ENCODE measurements at places on chromosomes 11 and 22. TPM values are rescaled to one million over a fixed set of nuclear protein-coding genes. Genes with fewer than 3 reads are reported as not detected.

Gene OR51A2
- not detected for polyA plus RNA-seq

Gene ZNF215
- polyA plus RNA-seq: 2.2 TPM

Gene RHOD
- 10.6 TPM for polyA plus RNA-seq

Gene SLC39A13
- 74.5 TPM for polyA plus RNA-seq

Gene TIMP3
- polyA plus RNA-seq: 116 TPM

Gene ISX
- 0.24 TPM for polyA plus RNA-seq

Gene OR52E8
- not detected for polyA plus RNA-seq

DNA sequence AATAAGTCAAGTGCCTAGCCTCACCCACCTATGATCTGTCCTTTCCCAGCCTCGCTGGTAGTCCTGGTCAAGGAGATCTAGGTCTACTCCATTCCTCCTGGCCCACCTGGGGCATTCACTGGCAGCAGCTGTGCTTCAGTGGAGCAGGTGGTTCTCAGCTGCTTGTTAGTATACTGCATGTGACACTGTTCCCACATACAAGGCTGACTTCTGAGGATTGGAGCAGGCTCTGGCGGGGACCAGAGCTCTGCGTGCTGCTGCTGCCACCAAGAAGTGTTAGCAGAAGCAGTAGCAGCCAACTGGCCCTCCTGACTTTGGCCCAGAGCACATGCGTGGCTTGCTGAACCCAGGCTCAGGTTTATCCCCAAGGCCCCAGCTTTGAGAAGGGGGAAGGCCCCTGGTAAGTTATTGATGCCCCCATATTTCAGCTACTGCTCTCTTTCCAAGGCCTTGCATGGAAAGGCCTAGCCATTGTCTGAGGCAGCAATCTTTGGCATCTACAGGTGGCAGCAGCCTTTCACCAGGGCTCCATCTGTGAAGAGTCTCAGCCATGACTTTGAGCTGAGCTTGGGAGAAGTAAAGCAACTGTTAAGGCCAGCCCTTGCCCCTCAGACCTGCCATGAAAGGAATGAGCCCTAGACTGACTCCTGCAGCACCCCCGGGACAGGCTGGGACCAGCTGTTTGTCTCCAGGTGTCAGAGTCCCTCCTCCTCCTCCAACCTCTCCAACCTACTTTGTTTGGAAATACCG is 26.5 kb downstream of the ARHGAP1 start:
- DNase-seq: no peak

DNA sequence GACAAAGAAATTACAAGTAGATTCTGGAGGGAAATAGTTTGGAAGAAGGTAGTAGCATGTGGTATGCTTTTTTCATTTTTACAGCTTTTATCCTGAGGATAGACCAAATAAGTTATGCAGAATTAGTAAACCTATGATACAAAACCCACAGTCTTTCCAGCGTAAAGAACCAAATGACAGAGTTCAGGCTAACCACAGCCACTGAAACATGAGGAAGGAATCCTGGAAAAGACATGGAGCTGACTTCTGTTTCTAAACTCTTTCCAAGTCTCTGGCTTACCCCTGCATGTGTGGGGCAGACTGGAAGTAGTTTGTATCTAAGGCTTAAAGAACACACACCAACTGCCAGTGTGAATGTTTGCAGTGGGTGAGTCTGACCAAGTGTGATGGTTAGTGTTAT is 258.4 kb upstream of the TENM4 start:
- DNase-seq: no peak

DNA sequence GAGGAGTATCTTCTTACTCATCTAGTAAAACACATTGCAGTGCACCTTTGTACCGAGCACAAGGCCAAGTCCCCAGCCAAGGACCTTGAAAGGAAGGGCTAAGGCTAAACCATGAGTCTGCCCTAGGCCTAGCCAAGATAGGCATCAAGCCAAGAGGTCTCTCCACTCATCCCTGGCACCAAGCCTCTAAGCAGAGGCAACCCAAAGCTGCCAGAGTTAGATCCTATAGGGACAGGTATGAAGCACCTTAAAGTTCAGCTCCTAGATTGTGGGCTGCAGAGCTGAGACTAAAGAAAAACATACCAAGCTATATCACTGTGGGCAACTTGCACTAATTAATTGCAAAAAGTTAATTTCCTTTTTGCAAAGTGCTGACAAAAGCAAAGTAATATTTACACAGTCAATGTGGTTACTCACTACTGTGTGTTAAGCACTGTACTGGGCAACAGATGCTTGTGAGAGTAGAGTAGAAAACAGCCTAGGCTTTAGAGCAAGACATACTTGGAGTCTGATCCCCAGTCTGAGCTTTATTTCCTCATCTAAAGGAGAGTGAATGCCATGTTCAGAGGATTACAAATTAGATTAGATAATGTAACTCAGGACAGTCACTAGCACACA is 7.2 kb downstream of the COA4 start:
- DNase-seq: no peak

GRCh38 chr11:105696000-105696399 is 86.1 kb downstream of the GRIA4 start:
- DNase-seq: no peak

- peak; percentile 29 for DNase-seq
Measured at GRCh38 chr11:131408025-131408640, 37.7 kb downstream of the NTM start.

DNA sequence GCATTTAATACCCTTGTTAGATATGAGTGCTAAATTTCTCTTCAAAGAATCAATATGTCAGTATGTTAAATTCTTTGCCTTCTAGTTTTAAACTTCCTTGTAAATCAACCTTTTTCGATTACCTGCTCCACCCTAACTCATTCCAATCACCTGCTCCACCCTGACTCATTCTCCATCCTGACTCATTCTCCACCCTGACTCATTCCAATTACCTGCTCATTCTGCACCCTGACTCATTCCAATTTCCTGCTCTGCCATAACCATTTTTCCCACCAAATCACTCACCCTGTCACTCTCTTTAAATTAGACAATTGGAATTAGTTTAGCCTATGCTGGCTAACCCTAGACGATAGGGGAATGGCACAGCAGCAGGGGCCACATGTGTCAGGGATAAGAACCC is 519.5 kb upstream of the LRRC4C start:
- DNase-seq: no peak

- DNase-seq: no peak
Measured at GRCh38 chr11:115452241-115452640, 52.0 kb downstream of the CADM1 start.

GRCh38 chr11:118679483-118679882 is at the start of gene TREH:
Gene TREH, minus strand, starts transcription at chr11:118679650. Its CDS starts 23 bp downstream, at chr11:118679627.
- DNase-seq: no peak

GRCh38 chr22:46728470-46728869 is 9.6 kb downstream of the CERK start:
- DNase-seq: no peak

DNA sequence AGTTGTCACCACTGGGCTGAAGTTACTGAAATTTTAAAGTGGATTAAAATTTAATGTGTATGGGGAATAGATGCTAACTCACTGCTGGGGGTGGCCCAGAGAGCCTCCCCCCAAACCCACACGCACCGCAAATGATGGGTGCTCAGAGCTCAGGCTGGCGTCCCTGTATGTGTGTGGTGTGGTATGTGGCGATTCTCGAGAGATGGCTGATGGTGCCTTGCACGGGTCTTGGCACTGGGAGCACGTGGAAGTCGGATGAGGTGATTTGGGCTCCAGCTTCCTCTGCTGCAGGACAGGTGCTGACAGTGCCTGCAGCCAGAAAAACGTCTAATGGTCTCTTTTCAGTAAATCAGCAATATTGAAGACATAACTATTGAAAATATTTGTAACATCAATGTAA is 1473.3 kb downstream of the TBC1D22A start:
- DNase-seq: no peak

- DNase-seq: no peak
Measured at GRCh38 chr22:38754751-38755154, 1.0 kb downstream of the SUN2 start.

DNA sequence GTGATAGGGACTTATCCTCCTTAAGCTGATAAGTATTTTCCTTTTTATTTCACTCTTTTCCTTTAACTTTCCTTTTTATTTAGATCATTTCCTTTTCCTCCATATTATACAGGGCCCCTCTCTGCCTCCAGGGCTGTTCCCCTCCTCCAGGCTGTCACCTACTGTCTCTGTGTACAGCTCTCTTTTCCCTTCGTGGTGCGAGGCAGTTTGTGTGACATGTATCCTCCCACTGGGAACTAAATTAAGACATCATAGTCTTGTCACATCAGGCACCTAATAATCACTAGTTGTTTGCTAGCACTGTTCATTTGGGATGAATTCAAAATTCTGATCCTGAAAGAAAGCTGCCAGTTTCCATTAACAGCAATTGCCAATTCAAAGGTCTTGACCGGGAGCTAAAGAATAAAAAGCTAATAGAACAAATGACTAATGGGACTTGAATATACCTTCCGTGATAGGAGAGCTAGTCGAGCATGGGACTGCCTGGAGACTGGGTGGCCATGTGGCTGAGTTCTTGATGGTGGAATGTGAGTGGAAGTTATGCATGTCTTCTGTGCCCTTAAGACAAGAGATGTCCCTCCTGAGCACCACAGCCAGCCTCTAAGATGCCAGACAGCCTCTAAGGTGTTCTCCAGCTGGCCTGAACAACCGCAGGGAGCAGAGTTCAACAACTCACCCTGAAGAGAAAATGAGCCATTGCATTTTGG is 77.7 kb upstream of the LRRC55 start:
- no peak for DNase-seq

DNA sequence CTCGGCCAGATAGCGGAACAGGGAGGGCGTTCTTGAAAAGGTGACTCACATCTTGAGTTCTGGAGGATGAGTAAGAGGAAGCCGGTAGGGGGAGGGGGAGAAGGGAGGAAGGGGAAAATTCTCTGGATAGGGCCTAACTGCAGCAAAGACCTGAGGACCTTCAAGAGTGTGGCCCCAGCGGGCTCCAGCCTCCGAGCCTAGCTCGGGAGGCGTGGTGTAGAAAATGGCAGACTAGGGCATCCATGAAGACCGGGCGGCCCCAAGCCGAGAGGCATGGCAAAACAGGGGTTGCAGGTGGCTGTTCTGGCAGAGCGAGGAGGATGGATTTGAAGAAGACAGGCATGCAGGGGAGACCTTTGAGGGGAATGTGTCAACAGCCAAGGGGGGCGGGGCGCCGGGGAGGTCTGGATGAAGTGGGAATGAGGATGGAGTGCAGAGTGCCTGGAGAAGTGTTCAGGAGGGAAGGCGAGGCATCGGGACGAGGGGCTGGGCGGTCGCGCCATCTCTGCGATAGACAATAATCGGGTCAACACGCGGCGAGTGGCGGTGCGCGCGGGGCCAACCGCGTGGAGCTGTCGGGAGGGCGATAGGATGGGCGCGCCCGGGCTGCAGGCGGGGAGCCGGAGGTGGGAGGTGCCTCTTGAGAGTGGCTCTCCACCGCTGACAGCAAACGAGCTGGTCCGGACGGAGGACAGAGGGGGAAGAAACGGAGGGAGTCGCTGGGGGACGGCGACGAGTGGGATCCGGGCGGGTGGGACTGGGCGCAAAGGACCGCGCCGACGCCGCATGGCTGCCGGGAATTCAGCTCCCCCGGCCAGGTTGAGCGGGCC is 40.0 kb upstream of the CREB3L1 start:
- peak; percentile 42 for DNase-seq

DNA sequence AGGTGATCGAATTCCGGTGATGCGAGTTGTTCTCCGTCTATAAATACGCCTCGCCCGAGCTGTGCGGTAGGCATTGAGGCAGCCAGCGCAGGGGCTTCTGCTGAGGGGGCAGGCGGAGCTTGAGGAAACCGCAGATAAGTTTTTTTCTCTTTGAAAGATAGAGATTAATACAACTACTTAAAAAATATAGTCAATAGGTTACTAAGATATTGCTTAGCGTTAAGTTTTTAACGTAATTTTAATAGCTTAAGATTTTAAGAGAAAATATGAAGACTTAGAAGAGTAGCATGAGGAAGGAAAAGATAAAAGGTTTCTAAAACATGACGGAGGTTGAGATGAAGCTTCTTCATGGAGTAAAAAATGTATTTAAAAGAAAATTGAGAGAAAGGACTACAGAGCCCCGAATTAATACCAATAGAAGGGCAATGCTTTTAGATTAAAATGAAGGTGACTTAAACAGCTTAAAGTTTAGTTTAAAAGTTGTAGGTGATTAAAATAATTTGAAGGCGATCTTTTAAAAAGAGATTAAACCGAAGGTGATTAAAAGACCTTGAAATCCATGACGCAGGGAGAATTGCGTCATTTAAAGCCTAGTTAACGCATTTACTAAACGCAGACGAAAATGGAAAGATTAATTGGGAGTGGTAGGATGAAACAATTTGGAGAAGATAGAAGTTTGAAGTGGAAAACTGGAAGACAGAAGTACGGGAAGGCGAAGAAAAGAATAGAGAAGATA is at the start of gene MALAT1:
Gene MALAT1 (plus strand): TSS at position 69 of the 736 bp plus-strand sequence.
- DNase-seq: peak; percentile 94

DNA sequence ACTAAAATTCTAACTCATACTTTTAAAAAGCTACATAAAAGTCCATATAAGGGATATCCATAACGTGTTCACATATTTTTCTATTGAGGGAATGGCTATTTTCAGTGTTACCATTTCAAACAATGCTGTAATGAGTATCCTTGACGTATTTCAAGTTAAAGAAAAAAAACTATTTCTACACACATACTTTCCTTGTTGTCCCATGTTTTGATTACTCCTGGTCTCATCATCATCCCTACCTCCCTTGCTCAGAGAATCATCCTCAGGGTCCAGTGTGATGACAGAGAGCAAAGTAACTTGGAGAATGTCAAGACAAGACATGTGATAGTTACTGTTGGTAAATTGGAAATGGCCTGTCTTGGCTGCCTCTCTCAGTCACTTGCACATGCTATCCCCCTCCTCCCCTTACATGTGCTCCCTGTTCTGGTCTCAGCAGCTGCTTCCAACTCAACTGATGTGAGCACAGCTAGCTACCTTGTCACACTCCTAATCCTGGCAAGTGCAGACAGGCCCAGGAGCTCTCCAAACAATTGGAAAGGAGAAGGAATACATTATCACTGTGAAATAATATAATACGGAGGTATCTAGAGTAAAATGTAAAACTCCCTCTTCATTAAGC is 21.8 kb downstream of the NUMA1 start:
- no peak for DNase-seq
